ENCODE measurements at places on chromosomes 3 and 15.
A peak's percentile ranks its signal among the peaks of the same experiment; 100 is the strongest.

DNA sequence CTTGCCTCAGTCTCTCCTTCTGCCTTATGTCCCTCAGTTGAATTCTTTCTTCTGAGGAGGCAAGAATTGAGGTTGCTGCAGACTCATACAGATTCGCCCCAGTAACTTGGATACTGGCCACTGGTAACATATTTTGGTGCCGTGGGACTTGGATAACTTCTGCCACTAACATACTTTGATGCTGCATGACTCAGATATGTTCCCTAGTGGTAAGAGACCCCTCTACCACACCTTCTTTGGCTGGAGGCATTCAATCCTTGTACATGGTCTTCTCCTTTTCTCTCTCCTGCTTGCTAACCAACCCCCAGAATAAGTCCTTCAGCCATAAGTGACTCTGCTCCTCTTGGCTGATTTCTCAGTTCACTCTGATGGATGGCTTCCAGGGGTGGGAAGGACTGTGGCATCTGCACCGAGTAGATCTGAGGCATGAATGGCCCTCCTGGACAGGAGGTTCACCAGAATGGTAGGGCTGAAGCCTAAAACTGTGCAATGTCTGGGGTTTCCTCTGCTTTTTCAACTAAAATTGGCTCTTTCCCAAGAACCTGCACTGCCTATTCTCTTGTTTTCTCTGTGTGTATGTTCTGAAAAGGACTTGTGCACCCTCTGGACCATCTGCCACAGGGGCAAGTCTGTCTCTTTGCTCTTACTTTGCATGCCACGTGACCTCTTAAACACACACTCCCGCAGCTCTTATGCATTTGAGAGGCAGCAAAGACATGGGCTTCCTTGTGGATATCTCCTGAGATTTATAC lies 55.5 kb upstream of the FSTL1 start:
- DNase-seq = no peak

DNA sequence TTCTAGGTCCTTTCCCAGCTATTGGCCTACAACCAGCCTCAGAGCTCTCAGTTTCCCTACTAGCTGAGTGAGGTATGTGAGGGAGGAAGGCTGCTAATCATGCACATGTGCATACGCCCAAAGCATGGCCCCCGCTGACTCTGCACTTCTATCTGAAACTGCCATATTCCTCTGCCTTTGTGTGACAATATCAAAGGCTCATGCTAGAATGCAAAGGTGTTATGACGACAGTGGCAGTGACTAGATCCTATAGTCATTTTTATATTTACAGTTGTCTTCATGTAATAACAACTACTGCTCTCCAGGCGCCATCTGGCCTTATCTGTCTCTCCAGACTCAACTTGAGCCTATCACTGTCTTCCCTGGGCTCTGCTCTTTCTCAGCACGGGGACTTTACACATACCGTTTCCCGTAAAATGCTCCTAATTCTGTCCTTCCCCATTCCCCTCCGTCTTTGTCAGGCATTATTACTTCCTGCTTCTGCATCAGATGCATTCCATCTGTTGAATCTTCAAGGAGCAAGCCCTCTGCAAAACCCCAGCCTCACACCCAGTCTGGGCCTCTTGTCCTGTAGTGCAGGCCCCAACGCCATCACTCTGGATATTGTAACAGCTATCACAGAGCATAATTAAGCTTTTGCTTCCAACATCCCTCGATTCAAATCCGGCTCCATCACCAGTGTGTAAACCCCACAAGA lies 102.5 kb downstream of the PDCD6IP start:
- DNase-seq = no peak

GRCh38 chr15:84785053-84785452 lies 32.1 kb upstream of the ALPK3 start:
- DNase-seq = no peak

DNA sequence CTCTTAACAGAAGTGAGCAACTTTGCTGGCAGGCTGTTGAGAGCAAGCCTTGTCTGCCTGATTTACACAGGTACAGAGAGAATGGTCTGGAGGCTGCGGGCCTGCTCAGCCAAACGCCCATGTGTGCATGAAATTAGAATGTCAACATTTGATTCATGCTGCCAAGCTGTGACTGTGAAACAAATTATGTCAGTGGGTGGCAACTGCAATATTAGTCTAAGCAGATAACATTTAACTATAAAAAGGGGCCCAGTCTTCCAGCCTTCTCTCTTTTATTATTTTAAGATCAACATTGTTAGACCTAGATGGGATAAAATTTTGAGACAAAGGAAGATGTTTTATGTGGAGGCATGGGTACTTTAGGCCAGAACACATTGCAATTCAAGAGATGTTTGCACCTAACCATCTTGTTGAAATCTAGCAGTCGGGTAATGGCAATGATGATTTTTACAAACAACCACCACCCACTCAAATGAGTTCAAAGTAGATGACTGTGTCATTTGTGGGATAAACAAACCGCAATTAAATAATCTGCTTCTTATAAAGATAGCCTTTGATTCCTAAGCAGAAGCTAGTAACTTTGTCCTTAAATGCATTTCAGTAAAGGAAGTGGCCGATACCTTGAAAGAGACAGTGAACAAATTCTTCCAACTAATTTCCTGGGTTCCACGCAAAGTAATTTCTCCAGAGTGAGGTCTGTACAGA lies 70.2 kb downstream of the FOXB1 start:
- no peak for DNase-seq

DNA sequence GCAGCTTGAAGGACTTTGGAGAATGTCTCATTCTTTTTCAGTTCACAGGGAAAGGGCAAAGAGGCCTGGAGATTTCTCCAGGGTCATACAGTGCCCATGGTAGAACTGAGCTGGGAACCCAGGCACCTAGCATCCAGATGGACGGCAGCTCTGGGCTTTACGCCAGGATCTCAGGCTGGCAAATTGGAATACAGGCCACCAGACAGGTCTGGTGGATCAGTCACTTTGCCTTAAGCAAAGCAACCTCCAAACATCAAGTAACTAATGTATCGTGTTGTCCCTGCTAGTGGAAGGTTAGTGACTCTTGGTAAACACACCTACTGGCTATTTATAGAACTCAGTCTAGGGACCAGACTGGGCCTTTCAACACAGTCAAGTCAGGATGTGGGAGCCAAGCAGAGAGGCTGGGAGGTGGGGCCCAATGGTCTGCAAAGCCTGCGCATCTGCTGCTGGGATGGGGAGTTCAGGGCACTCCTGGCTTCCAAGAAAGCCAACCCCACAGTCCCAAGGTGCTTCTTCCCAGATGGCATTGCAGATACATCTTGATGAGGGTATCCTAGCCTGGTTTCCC lies 30.2 kb downstream of the RPLP1 start:
- DNase-seq = no peak

DNA sequence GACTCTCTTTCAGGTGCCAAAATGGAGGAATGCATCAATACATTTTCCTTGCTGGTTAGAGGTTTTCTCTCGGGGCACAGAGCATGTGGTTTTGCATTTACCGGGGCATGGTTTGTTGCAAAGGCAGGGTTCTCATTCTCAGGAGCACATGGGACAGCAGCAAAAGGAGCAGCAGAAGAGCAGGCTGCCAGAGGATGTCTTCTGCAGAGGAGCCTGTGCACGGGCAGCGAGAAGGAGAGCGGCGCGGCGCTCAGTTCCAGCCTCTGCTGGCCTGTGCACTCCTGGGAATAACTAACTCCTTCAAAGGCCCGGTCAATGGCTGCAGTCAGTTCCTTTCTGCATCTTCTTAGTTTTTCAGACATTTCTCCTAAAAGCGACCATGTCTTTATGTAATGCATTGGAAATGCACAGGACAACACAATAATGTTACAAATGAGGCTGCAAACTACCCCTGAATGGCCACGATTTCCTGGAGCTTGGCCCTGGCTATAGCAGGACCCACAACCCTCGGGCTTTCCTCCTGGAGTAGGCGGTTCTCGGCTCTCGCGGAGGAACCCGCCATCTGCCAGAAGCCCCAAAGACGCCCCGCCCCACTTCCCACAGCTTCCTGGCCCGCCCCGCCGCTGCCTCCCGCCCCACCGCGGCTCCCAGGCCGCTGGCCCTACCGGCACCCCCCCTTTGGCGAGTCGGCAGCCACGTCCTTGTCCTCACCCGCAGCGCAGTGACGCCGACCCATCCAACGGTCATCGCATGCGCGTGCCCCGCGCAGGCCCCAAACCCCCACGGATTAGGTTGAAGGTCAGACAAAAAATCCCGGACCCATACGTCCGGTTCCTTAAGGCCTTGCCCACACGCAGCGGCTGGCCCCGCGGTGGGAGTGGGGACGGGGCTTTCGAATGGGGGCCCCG lies at the start of gene C3orf62:
Gene C3orf62, minus strand, starts transcription at position 758 of the 908 bp plus-strand sequence. Its CDS starts 360 bp downstream, at position 398.
- DNase-seq = peak; percentile 69

GRCh38 chr3:74139648-74140047 lies 474.8 kb downstream of the CNTN3 start:
- DNase-seq = no peak

DNA sequence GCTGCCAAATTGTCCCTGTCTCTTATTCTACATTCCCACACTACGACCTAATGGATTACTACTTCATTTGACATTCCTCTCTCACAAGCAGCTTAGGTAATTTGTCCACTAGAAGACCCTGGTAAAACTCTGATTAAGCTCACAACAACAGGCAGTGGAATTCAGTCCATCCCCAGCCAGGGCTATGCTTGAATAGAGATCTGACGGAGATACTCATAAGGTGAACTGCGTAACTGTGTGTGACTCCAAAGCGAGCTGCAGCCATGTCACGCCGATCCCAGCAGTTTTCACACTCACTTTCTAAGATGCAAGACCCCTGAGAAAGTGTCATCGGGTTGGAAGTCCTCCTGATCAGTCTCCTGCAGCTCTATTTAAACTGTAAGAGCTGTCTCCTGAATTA lies 25.7 kb upstream of the ROBO2 start:
- DNase-seq = no peak

GRCh38 chr15:34987609-34988026 lies 469 bp downstream of the ZNF770 start:
- no peak for DNase-seq

- DNase-seq = no peak
These were observed 51.3 kb downstream of the CCK start for GRCh38 chr3:42214565-42215283.

- DNase-seq = no peak
These were observed 77.9 kb upstream of the ARHGEF3 start for GRCh38 chr3:56879436-56880215.

DNA sequence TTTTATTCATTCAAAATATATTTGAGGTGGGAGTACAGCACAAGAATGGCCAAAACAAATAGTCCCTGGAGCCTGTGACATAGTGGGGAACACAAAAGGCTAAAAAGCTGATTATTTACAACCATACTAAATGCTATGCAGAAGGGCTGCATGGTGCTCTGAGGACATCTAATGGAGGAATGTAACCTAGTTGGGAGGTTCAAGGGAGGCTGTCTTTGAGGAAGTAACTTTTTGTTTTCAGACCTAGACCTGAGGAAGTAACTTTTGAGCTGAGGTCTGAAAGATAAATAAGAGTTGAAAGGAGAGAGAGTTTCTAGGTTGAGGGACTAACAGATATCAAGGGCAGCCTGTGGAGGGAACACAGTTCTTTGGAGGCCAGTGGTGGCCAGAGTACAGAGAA lies 34.8 kb upstream of the RASA2 start:
- no peak for DNase-seq

GRCh38 chr3:12954891-12955650 lies 113.7 kb upstream of the RPL32 start:
- no peak for DNase-seq

DNA sequence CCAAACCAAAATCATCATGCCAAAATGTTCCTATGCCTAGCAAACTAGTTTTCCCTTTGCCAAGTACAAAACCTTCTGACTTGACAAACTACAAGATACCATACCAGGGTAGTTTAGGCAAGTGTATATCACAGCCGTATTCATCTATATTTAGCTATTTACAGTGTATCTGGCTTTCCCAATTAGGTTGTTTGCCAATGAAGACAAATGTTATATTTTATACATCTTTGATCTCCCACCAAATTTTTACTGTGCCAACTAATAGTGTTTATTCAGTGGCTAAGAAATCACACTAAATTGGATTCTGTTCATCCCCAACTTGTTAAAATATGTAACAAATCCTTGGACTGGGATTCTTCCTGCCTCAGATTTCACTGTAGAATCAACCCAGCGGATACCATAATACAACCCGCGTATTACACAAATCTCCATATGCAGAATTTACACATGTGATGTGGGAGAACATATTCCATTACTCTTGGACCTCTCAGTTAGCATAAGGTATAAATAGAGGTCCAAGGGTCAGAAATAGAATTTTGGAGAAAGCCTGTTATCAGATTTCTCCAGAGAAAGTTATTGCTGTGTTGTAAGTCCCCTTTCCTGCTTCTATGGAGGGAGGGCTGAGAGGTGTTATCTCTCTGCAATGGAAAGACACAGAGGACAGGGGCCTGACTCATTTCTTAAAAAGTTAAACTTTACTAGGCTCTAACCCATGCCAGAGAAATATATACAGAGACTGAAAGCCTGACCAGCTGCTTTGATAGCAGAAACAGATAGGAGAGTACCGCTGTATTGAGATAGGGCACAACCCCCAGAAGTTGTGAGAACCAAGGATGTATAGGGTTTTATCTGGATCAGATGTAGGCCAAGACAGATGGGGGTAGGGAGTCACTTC lies 467.0 kb downstream of the FGF12 start:
- no peak for DNase-seq

DNA sequence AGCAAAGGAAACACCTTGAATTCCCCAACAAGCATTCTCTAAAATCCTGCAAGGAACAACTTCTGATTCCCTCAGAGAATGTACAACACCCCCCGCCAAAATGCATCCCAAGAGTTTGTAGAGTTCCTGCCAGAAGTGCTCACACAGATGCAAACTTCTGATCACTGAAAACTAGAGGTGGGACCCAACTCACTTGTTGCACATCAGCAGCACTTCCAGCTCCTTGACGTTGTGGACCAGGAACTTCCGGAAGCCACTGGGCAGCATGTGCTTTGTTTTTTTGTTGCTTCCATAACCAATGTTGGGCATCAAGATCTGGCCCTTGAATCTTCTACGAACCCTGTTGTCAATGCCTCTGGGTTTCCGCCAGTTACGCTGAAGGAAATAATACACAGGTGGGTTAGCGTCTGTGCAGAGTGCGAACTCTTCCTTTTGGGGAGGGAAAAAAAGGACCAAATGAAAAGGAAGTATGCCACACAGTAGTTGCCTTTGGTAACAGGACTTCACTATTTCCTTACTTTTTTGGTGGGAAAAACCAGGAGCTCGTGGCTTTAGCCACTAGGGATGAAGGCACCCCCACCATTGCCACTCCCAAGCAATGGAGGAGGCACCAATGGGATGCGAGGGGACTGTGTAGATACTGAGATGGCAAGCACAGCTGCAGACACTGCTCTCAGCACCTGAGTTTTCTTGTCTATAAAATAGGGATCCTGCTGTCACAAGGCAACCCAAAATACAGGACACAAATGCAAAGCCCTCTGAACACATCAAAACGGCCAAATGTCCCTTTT lies 2.0 kb downstream of the RPL32 start:
- DNase-seq = no peak

- DNase-seq = no peak
These were observed 152.8 kb upstream of the TBL1XR1 start for GRCh38 chr3:177350121-177350520.
